ENCODE measurements at places on chromosomes 1 and 21.

DNA sequence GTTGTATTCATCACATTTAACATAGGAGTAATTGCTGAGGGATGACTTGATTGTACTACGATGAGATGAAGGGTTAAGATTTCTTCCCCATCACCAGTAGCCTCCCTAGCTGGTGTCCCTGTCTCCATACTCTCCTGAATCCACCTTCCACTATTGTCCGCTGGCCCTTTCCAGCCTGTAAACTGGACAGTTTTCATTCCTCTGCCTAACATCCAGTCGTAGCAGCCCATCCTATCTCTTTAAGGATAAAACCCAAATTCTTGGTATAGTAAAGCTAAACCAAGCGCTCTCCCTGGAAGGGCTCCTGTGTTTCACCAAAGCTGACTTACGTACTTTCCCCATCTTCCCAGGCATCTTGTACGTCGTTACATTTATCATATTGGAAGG, 670 bp downstream of the COX20 start:
- DNase-seq, result no peak

DNA sequence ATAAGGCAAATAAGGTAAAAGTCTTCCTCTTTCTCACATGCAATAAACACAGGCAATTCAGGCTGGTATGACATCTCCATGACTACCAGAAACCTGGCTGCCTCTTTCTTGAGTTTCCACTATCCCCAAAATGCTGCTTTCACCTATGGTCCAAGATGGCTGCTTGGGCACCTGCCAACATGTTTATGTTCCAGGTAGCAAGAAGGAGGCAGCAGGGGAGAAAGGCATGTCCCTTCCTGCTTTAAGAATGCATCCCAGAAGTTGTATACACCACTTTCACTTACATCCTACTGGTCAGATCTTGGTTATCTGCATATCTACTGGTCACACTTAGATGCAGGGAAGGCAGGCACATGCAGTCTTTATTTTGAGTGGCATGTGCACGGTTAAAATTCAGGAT, 19.4 kb upstream of the ACOT11 start:
- no peak for DNase-seq

DNA sequence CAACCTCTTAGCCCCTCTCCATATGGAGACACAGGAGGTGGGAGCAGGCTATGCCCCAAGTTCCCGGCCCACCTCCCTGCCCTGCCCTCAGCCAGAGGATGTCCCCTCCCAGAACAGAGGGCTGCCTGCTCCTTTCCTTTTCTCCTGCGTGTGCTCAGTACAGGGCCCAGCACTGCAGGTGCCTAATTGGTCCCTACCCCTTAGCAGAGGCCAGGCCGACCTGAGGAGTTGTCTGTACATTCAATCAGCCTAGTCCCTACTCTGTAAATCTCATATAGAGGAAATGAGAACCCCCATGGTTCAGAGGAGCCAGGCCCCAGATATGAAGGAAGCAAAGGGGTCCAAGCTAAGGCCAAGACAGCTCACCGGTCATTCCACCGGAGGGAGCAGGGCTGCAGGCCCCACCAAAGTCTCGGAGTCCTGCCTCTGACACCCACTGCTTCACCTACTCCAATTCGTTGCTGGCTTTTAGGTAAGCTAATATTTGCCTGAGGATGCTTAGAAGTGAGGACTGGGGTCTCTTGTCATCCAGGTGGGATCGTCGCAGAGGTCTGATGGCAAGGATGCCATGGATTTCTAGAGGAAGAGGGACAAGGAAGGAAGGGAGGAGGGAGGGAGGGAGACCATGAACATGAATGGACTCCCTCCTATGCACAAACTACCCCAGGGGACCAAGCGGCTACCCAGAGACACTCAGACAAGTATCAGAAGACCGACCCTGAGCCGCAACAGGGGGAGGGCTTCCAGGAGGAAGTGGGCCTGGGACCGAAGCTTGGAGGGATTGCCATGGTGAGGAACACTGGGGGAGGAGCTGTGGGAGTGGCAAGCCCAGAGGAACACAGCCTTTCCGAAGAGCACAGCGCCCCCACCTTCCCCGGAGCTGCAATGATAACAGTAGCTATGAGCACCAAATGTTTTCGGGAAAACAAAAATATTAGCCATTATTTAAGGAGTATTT, 30.4 kb upstream of the FOXO6 start:
- no peak for DNase-seq

DNA sequence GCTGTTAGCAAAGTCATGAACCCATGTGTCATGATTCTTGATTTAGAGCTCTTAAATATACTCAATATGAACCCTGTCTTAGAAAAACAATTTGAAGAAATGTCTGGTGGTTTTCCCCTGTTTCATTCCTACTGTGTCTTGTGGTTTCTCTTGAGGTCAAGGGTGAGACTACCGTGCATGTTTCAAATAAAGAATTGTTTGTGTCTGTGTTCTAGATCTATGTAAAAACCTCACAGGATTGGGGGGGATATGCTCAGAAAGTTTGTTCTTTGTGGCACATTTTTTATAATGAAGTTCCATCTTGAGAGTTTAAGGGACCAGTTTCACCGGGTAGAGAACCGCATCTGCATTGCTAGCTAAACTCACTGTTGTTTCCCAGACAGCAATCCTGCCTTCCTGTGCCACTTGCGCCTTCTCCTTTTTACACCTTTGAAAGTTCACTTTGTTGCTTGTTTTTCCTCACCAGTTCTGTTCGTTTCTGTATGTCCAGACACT, 30.9 kb upstream of the CACYBP start:
- peak; percentile 23 for DNase-seq
